ENCODE measurements at places on chromosomes 16 and 17.

- no peak for DNase-seq
These were observed 18.3 kb downstream of the MYBBP1A start for GRCh38 chr17:4536742-4537411.

GRCh38 chr16:7351610-7352510, 19.2 kb downstream of the RBFOX1 start:
- DNase-seq, result no peak

DNA sequence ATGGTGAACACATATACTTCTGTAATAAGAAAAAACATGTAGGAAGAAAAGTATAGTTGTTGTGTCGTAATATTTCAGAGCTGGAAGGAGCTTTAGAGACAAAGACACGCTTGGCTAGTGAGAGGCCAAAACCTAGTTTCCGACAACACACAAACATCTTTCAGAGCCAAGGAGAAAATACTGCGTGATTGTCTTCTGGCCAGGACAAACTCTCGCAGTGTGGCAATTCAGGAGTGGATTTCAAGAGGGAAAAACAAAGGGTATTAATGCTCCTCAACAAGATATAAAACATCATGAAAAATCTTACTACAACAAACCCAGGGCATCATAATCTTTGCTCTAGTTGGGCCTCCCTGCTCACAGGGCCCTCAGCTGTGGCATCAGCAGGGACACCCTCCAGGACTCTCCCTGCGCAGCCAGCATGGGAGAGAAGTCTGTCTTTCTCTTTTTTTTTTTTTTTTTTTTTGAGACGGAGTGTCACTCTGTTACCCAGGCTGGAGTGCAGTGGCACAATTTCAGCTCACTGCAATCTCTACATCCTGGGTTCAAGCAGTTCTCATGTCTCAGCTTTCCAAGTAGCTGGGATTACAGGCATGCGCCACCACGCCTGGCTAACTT, 66.4 kb downstream of the CYB5B start:
- DNase-seq, result no peak

- DNase-seq, result peak; percentile 5
These were observed 926 bp downstream of the MYH10 start for GRCh38 chr17:8629371-8630226.

GRCh38 chr16:21300309-21301167, 22.4 kb upstream of the CRYM start:
- DNase-seq, result peak; percentile 6

- DNase-seq, result no peak
These were observed 45.2 kb upstream of the STAC2 start for GRCh38 chr17:39270923-39271322.

DNA sequence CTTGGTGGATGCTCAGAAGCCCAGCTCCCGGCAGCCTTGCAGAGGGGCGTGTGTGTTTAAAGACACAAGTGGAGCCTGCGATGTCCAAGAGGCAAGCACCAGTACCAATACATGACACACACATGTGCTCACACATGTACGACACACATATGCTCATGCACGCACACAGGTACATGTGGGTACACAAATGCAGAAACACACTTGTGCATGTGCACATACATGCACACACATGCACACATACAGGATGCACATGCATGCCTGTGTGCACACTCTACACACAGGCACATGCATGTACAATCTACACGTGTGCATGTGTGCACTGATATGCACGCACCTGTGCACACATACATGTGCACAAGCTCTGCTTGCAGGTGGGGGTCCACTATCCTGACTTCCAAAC, 10.8 kb downstream of the RBFOX3 start:
- no peak for DNase-seq

All from activated T-helper 9 cell treated with anti-CD3 and anti-CD28 coated beads, Interleukin-2, amount 50 U/mL, for 16 hours (primary cell).